ENCODE measurements at places on chromosomes 16 and 17. TPM values are rescaled to one million over a fixed set of nuclear protein-coding genes. Genes with fewer than 3 reads are reported as not detected.

- no peak for DNase-seq
These were observed 4.2 kb downstream of the CCDC42 start for GRCh38 chr17:8740486-8740885.

GRCh38 chr17:4448197-4448980, 14.6 kb downstream of the SPNS3 start:
- no peak for DNase-seq

DNA sequence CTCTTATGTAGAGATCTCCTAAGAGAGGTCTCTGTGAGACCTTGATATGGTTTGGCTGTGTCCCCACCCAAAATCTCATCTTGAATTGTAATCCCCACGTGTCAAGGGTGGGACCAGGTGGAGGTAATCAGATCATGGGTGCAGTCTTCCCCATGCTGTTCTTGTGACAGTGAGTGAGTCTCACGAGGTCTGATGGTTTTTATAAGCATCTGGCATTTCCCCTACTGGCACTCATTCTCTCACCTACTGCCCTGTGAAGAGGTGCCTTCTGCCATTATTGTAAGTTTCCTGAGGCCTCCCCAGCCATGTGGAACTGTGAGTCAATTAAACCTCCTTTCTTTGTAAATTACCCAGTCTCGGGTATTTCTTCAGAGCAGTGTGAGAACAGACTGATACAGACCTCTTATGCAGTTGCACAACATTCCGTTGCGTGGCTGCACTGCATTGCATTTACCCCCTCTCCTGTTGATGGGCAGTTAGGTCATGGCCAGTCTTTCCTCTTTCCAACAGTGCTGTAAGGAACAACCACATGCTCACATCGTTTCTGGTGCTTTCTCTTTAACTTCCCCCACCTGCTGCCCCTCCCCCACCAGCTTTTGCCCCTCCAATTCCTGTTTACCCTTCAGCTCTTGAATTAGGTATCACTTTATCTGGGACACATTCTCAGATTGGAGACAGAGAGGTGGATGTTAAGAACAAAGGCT, 43.6 kb upstream of the MED9 start:
- no peak for DNase-seq

NAT9 gene
- 42.5 TPM for polyA plus RNA-seq

DNA sequence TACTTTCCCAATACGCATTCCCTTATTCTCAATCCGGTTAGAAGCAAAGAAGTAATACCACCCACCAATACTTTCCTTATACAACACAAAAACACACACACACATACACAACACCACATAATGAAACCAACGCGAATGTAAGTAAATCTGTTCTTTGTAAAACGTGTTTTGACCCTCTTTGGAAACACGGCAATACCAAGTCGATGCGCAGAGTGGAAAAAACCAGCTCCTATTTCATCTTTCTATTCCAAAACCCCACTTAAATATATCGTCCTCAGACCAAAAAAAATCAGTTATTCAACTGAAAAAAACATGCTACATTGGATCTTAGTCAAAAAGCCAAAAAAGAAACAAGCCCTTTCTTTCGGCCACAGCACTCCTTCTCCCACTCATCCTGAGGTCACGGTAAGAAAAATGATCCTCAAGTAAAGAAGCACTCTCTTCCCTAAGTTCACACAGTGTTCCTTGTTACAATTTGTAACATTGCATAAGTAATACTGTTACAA, 31.0 kb upstream of the ARL4D start:
- DNase-seq: peak; percentile 89

CHD9NB gene
- 3.0 TPM for polyA plus RNA-seq

MARVELD3 gene
- polyA plus RNA-seq: 0.75 TPM

- no peak for DNase-seq
These were observed 4.8 kb downstream of the TBC1D16 start for GRCh38 chr17:80030730-80031410.

- no peak for DNase-seq
These were observed 270.7 kb upstream of the SOX9 start for GRCh38 chr17:71849783-71850768.

- no peak for DNase-seq
These were observed 2.6 kb downstream of the MYL11 start for GRCh38 chr16:30377050-30377811.

DNA sequence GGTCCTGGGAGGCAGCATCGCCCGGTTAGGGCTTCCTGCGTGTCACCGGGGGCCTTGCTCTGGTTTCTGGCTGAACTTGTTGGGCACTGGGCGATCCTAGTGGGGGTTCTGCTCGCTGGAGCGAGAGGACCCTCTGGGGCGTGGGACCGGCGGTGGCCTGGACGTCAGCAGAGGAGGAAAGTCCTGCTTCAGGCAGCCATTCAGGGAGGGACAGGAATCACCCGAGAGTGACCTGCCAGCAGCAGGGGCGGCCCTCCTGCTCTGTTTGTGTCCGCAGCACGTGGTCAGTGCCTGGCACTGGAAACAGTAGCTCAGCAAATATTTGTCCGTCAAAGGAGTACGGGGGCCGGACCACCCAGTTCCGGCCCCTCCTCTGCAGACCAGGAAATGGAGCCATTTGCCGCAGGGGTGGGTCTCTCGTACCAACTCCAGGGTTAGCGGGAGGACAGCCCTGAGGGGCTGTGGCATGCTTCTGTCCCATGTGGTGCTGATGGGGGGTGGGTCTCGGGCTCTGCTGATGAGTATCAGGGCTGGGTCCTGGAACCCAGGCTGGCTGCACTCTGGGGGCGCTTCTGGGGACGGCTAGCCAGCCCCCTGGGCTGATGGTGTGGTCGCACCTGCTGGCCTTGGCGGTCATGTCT, 48.3 kb downstream of the BAIAP2 start:
- no peak for DNase-seq

- no peak for DNase-seq
These were observed 79.5 kb downstream of the RTN4RL1 start for GRCh38 chr17:1945621-1946020.

PGAP6 gene
- polyA plus RNA-seq: 25.8 TPM

GAA gene
- 21.0 TPM for polyA plus RNA-seq

- peak; percentile 33 for DNase-seq
These were observed 450.3 kb upstream of the PSMD7 start for GRCh38 chr16:73846356-73846755.
